B cell (primary cell): ENCODE measurements at places on chromosomes 5 and 9.

DNA sequence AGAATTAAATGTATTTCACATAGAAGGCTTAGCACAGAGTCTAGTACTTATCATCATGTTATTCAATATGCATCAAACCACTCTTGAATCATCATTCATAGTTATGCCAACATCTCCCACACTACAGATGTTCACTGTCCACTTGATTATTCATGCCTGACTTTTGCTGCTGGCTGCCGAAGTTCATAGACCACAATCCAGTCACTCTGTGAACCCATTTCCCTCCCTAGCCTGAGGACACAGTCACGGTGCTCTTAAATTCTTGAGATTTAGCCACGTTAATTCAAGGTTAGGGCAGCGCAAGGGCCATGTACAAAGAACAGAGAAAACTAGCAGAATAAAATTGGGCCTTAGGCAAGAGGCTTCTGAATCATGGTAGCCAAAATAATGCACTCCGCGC, 32.4 kb downstream of the ABCA1 start:
- no peak for DNase-seq

GRCh38 chr9:14315875-14316601, 2.1 kb upstream of the NFIB start:
- DNase-seq: peak; percentile 13

DNA sequence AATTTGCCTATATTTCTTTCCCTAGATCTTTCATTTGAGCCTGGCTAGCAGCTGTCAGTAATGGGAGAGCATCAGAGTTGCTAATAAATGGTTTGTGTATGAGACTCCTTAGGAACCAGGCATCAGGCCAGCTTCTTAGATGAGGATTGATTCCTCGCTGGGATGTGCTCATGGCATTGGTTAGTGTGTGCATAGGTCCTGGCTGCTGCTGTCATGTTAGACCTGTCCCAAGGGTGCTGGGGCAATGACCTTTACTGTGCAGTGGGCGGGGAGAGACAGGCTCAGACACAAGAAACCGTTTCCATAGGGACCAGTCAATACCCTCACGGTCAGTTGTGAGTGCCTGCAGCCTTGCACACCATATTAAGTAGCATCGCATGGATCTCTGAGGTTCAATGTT, 112.3 kb upstream of the NR3C1 start:
- DNase-seq: no peak

DNA sequence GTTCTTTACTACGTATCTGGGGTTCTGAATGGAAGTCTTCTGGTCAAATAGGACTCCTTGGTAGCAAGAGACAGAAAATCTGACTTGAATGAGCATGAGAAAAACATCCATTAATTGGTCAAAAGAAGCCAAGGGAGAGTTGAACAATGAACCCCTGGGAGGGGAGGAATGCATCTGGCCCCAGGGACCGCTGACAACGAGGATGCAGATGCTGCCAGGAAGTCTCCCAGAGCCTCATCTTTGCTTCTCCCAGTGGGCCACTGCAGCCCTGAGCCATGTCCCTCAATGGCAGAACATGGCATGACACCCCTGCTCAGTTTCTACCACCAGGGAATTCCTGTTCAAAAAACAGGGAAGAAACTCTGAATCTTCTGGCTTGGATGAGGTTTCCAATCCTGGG, 50.5 kb upstream of the ICE1 start:
- no peak for DNase-seq

DNA sequence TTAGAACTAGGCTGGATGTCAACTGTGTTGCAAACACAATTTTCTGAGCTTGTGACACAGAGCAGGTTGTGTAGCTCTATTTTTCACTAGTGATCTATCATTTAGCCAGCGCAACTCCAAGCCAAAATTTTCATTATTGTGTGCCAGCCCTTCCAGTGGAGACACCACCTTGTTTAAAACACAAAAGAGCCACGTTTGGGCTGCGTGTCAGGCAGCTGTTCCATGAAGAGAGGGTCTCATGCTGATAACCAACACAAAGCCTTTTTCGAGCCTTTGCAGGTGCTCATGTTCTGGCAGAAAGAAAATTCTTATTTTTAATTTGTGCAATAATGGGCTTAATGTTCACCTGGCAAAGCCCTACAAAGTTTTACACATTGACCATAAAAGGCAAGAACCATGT, 237.6 kb upstream of the RGMB start:
- no peak for DNase-seq

DNA sequence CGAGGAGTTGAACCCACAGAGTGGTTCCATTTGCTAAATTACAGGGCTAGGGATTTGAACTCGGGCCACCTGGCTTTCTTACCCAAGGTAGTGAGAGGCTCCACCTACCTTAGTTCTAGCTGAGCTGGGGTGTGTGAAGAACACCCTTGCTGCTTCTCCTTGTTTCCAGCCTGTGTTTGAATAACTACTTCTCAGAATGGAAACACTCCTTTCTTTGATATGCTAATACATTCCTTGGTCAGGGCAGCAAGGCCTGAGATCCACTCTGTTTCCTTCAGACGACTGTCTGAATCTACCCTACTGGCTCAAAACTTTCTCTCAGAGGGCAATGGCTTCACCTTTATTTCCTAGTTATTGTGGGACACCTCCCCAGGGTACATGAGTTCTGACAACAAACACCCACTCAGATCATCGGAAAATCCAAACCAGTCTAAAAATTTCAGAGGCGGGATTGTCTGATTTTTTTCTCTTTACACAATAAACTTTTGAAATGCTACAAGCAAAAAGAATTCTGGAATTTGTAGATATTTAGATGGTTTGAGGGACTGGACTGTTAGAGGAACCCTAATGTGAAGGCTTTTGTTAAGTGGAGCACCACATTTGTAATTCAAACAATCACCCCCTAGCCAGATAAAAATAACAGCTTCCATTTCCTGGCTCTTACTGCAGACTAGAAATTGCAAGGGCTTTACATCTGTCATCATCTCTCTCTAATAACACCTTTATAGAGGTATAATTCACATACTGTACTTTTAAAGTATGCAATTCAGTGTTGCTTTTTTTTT, 4.0 kb upstream of the ATP6V1G1 start:
- DNase-seq: no peak

DNA sequence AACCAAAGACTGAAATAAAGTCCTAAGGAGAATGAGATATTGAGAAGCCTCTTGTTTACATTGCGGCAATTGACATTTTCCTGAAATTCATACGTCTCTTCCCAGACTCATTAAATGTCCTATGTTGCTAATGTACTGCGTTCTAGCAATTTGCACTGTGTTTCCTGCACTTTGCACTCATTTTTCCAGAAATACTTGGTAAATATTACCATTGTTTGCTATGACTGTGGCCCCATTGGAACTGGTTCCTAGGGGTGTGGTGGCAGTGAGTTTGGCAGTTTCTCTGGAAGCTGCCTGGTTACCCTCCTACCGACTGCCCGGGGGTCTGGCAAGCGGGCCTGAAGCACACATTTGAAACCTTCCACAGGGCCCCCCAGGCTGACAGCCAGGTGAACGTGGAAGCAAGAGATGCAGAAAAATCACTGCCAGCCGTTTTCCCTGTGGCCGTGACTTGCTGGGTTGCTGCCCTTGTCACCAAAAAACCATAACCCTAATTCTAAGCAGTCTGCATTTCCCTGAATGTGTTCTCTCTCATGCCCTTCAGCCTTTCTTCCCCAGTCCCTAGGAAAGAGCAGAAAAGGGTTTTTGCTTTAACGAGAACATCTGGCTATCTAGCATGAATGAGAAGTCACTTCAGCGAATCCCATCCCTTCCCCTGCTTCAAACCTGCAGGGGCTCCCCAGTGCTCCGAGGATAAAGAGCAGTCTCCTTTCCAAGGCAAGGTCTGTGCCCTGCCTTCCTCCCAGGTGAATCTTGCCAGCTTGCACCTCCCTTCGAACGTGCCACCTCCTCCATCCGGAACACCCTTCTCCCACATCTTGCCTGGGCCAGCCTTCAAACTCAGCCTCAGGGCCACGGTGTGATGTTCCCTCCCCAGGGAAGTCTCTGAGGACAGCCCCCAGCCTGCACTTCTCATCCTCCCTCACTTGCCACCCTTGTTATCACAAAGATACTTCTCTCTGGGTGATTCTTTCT, 84.2 kb downstream of the AK8 start:
- DNase-seq: no peak

DNA sequence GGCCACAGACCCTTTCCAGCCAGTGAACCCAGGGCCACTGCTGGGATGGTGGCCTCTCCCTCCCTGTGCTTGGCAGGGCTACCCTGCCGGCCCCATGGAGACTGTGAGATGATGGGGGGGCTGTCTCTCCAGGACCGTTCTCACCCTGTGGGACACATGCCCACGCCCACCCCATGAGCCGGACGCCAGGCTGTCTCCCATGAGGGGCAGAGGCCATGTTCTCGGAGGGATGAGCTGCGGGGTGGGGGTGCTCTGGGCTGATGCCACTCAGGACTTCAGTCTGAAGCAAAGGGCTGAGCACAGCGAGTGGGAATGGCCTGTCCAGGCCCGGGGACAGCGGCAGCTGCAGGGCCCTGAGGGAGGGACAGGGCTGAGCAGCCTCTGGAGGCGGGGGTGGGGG, 88.9 kb downstream of the KCNT1 start:
- no peak for DNase-seq

DNA sequence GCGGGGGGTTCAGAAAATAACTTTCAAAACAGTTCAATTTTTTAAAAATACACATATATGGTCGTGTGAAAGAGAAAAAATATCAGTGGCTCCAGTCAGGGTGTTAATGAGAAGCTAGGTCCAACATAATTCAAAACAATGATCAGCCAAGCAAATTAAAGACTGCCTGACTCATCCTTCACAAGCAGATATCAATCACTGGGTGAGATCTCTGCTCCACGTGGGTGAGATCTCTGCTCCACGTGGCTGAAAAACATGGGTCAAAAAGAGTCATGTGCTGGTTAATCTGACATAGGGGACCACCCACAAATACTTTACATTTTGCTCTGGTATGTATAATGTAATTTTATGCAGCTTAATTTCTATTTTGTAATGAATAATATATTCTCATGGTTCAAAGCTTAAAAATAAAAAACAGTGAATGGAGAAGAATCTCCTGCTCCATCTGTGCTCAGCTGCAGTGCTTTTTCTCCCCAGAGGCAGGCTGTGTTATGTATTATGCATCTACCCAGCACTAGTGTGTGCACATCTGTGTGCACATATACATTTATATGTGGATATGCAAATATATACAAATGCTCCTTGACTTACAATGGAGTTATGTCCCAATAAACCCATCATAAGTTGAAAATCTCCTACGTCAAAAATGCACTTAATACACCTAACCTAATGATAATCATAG, 93.1 kb upstream of the S1PR3 start:
- no peak for DNase-seq

GRCh38 chr5:153237671-153238332, 252.7 kb upstream of the GRIA1 start:
- DNase-seq: no peak

DNA sequence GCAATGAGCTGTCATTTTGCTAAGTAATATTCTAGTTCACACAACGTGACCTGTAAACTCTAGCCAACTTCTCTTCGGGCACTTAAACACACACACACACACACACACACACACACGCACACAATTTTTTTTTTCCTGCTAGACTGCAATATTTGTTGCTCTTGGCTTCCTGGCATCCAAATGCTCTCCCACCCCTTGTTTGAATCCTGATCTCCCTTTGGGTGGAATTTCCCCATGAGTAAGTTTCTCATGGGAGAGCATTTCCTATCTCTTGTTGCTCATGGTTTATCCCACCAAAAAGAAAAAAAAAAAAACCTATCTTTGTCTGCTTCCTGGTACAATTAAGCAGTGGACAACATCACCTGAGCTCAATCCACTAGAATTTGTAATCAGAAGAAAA, 54.7 kb upstream of the TSLP start:
- no peak for DNase-seq

- DNase-seq: no peak
Observed at GRCh38 chr9:33461492-33461891, 12.2 kb downstream of the NOL6 start.

DNA sequence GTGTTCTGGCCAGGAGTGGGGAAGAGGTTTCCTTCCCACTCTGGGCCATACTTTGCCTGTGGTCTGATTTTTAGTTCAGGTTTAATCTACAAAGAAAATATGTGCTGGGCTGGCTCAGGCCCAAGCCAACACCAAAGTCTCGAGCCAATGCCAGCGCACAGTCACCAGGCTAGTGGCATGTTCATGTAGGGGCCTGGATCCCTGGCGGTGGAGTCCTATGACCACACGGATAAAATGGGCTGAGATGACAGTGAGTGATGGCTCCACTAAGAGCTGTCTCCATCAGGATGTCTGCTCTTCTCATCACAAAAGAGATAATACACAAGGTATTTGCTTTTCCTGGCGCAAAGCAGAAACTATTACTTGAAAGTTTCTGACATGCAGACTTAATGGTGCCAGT, 92.9 kb upstream of the PTPN3 start:
- no peak for DNase-seq

DNA sequence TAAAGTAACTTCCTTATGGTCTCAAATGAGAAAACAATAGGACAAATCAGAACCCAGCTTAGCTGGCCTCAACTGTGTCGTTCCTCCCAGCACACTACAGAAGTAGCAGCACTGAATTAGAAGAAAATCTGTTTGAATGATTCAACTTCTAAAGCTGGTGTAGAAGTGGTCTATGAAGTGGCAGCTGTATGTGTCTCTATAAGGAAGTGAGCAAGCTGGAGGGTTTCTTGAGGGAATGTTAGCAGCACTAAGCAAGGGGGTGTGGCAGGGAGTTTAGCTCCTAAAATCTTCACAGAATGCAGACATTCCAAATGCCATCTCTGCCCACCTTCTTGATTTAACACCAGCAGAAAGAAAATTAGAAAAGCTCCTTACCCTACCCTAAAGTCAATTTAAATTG, 4.1 kb downstream of the KLF9 start:
- peak; percentile 17 for DNase-seq

DNA sequence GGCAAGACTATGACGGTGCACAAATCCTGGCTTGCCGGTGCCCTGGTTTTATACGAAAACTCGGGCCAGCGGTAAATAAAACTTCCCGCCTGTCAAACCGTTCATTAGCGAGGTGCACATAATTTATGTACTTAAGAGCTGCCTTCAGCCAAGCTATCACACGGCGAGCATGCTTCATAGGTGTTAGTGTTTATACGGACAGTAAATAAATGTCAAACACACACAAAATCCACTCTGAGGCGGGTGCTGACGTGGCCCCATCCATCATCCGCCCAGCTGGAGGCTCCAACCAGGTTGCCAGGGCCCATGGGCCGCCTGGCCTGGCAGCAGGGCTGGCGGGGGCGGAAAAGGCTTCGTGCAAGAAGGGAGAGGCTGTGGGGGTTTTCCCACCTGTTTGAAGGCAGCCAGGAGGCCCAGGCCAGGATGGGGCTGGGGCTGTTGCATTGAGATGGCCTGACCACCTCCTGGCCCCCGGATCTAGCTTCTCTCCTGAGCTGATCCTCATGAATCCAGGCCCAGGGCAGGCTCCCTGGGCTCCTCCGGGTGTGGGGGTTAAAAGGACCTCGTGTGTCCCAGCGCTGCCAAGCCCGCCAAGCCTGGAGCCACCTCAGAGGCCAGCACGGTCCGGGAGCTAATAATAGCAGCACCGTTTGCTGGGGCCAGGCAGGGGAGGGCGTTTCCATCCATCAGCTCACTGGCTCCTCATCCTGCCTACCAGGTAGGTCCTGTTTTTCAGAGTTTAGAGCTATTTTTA, 43.2 kb downstream of the BARX1 start:
- no peak for DNase-seq

GRCh38 chr9:82680179-82680935, 382.6 kb downstream of the RASEF start:
- DNase-seq: no peak

- no peak for DNase-seq
Observed at GRCh38 chr5:32138839-32139493, 35.2 kb downstream of the GOLPH3 start.

- no peak for DNase-seq
Observed at GRCh38 chr5:156254196-156254595, 72.8 kb upstream of the SGCD start.
